ENCODE measurements at places on chromosomes 6 and 20.

DNA sequence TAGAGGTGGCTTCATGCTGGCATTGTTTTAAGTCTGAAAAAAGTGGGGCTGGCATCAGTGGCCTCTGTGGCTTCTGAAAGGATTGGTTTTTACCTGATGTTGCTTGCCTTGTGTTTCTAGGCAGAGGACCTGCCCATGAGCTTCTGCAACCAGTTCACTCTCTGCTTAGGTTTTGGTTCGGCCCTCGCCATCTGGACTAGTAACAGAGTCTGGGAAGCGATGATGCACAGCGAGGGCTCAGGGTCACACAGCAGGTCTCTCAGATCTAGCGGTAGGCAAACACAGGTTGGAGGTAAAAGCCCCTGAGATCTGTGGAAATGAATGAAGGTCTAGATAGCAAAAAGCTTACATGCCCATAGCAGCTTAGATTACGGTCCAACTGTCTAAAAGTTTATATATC, 6.8 kb upstream of the RBL1 start:
- no peak for DNase-seq

DNA sequence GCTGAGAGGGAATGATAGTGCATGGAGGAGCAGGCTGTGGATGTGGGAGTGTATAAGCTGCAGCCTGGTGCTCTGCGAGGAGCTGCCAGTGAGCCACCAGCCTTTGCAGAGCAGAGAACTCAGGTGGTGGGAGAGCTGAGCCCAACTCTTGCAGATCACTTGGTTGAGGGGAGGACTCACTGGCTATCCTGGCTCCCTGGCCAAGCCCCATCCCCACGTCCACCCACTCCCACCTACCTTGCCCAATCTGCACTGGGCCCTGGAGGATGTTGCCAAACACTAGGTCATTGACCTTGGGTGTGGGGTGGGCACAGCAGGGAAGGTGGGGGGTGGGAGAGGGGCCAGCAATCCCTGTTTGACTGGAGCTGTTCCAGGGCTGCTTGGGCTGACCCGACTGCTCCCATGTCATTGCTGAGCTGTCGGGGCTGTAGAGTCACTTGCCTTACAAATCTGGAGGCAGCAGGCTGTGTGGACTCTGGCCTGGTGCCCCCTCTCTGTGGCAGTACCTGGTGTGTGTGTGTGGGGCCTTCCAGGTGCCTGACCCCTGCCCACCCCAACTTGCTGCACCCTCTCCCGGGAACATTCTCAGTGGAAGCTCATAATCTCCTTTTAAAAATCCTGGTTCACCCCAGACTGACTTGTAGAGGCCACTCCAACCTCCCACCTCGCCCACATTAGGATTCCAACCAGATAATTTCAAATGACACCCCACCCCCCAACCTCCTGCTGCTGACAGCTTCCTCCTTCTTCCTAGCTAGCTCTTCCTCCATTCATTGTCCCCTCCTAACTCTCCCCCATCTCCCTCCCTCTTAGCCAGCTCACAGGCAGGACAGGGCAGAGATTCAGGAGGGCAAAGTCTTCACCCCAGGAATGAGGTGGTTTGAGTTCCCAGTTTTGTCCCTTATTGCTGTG, 162.3 kb downstream of the MRPL14 start:
- no peak for DNase-seq

- no peak for DNase-seq
Measured at GRCh38 chr6:55250400-55250799, 76.1 kb downstream of the HCRTR2 start.

DNA sequence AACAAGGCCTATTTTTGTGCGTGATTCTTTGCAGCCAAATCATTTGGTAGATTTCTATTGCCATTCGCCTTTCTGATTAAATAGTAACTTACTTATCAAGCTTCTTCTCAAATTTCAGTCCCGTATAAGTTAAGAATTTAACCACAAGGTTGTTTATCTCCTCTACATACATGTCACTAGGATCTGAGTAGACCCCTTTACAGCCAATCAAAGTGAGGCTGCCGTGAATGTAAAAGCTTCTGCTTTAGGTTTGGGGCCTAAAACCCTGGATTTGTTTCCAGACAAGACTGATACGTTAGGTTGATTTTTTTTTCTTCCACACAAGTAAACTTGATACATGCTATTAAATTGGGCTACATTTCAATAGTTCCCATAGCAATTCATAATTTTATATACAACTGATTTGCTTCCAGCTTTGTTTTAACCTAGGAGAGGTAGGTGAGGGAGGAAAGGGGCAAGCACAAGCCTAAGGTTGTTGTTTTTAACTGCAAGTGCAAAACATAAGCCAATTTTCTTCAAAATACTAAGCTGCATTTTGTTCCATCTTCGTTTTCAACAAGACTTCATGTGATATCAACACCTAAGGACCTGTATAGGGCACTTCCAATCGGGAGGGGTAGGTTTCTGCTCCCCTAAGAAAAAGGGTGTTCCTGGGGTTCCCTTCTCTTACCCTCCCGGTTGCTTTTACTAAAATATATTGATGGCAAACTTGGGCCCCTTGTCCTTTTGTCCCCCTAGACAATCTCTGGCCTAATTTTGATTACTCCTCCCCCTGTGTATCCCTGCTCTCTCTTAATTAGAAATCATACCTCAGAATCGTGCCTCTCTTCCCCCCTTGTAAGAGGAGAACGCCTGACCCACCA, 1.7 kb downstream of the RANBP9 start:
- peak; percentile 41 for DNase-seq

DNA sequence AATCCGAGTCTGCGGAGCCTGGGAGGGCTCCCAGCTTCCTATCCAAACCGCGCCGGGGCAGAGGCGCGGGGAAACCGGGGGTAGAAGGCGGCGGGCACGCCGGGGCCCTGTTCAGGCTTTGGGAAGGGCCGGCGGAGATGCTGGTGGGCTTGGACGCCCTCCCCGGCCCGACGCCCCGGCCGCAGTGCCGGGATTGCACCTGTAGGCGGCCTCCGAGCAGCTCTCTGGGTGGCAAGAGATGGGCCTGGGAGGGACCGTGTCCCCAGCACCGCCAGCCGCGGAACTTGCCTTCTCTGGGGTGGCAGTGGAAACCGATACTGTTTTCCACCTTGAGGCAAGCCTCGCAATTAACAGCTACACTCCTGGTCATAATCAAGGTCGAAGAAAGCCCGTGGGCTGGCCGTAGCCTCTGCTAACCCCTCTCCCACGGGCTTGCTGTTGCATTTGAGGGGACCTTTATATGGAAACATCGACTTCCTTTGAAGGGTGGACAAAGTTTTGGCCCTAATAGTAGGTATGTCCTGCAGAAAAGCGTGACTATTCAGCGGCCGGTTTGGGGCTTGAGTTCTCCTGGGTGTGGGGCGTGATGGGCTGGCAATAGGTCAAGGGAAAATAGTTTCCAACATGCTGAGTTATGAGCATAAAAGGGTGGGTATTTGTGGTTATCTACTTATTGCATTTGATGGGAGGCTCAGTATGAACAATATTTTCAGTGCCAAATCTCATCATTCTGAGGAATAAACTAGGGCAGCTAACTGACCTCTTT, 1.1 kb upstream of the JAG1 start:
- peak; percentile 82 for DNase-seq

DNA sequence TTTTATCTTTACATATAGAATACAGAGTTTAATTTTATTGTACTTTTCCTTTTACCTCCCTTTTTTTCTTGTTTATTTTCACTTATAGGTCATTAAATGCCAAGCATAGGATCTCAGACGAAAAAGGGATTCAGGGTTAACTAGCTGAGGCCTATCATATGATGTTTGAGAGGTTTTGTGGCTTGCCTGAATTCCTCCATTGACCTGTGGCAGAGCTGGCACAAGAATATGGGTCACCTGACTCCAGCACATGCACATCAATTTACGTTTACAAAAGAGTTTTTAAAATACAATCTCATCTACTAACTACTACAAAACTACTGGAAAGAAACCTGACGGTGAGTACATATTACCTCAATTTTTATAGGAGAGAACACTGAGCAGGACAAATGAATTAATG, 60.4 kb downstream of the SGK1 start:
- DNase-seq: no peak

- no peak for DNase-seq
Measured at GRCh38 chr20:39865446-39865845, 823.6 kb downstream of the MAFB start.

GRCh38 chr6:168105813-168106632, 27.0 kb upstream of the FRMD1 start:
- DNase-seq: no peak

DNA sequence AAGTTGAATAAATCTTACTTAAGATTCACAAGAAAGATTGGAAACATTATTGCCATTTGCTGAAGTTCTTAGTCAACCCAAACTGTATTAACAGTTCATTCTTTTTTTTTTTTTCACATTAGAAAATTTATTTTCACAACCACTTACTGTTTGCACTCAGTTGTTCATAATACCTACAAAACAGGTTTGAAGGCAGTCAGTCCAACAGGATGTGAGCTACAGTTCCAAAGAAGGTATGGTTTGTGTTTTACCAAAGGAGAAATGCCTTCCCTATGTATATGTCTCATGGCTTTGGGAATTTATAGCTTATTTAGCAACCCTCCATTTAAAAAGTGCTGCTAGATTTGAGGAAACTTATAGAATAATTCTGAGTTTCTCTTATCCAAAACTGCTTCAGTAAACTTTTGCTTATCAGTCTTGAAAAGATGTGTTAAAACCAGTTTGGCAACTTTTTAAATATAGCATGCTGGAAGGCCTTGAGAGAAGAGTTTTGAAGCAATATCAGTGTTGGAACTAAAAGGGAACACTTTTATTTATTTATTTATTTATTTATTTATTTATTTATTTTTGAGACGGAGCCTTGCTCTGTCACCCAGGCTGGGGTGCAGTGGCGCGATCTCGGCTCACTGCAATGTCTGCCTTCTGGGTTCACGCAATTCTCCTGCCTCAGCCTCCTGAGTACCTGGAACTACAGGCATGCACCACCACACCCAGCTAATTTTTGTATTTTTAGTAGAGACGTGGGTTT, 46.8 kb upstream of the RREB1 start:
- DNase-seq: no peak

DNA sequence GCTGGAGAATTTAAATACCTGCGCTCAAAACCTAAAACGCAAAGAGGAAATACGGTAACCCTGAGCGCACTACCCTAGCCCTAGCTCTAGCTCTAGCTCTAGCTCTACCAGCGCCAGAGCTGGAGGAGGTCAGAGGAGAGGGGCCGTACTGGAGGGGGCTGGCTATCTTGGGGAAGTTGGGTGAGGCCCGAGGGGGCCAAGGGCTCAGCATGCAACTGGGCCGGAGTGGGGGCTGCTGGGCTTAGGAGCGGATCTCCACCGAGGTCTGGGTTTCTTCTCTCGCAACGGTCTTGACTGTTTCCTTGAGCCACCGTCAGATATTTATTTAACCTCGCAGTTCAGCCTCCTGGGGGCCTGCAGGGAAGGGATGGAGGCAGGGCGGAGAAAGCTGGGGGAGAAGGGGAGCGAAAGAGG, 91.0 kb downstream of the NCR2 start:
- peak; percentile 20 for DNase-seq

- no peak for DNase-seq
Measured at GRCh38 chr6:96755096-96755495, 82.2 kb downstream of the GPR63 start.

GRCh38 chr6:111070105-111071005, 16.9 kb upstream of the SLC16A10 start:
- no peak for DNase-seq
